ENCODE measurements at places on chromosomes 7 and 10. TPM values are rescaled to one million over a fixed set of nuclear protein-coding genes. Genes with fewer than 3 reads are reported as not detected.

DNA sequence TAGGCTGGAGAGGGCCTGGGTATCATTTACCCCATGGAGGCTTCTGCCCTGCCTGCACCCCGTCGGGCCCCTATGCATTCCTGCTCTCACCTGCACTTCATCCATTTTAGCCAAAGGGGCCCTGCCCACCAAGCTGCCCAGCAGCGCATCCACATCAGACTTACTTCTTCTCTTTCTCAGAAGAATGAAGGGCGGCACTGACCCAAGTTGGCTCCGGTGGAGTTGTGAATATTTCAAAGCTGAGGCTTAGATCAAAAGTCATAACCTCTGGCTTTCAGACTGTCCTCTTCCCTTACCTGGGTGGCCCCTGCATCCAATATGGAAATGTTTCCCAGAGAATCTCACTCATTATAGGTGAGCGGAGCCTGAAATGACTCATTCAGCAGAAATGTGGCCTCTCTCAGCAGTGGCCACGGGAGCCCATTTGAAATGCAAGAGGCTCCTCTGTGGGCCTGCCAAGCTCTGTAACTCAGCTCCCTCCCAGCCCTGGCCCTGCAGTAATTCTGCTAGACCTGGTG lies 117.6 kb upstream of the TCF7L2 start:
- no peak overlapping the region for H3K4me3 ChIP-seq
- no peaks in the 10 kb centered on the region for H3K27me3 ChIP-seq
- no peak overlapping the region for H3K27ac ChIP-seq
- H3K36me3 ChIP-seq: peaks cover 10% of the 10 kb centered on the region
- no peak for DNase-seq

- peak overlapping the region; percentile 88 for H3K27ac ChIP-seq
- peak; percentile 81 for DNase-seq
- peaks cover 68% of the 10 kb centered on the region for H3K4me1 ChIP-seq
- H3K36me3 ChIP-seq: peaks cover 19% of the 10 kb centered on the region
Observed at GRCh38 chr10:131928248-131929095, 27.7 kb downstream of the PPP2R2D start.

- no peak overlapping the region for H3K4me3 ChIP-seq
- H3K36me3 ChIP-seq: no peaks in the 10 kb centered on the region
- no peak overlapping the region for H3K27ac ChIP-seq
- H3K4me1 ChIP-seq: no peaks in the 10 kb centered on the region
Observed at GRCh38 chr7:38147005-38147404, 31.0 kb upstream of the STARD3NL start.

GRCh38 chr7:120738816-120739215 lies 119.1 kb downstream of the TSPAN12 start:
- no peaks in the 10 kb centered on the region for H3K4me1 ChIP-seq
- no peak for DNase-seq
- no peak overlapping the region for H3K27ac ChIP-seq
- no peak overlapping the region for H3K4me3 ChIP-seq

GRCh38 chr7:45446195-45446944 lies 127.8 kb upstream of the ADCY1 start:
- H3K27ac ChIP-seq: no peak overlapping the region
- no peaks in the 10 kb centered on the region for H3K4me1 ChIP-seq
- no peak overlapping the region for H3K4me3 ChIP-seq
- DNase-seq: no peak
- no peaks in the 10 kb centered on the region for H3K36me3 ChIP-seq

GRCh38 chr10:126101736-126102135 lies 205.4 kb downstream of the FANK1 start:
- H3K36me3 ChIP-seq: no peaks in the 10 kb centered on the region
- H3K4me1 ChIP-seq: no peaks in the 10 kb centered on the region
- no peaks in the 10 kb centered on the region for H3K27me3 ChIP-seq
- no peak overlapping the region for H3K27ac ChIP-seq
- DNase-seq: no peak

- no peak overlapping the region for H3K27ac ChIP-seq
- no peaks in the 10 kb centered on the region for H3K4me1 ChIP-seq
- peaks cover 7% of the 10 kb centered on the region for H3K27me3 ChIP-seq
- H3K4me3 ChIP-seq: no peak overlapping the region
Observed at GRCh38 chr10:23523251-23523650, 84.4 kb downstream of the OTUD1 start.

Gene VWA2
- total RNA-seq: not detected

Gene PRLHR
- not detected for total RNA-seq

Gene COMMD3
- total RNA-seq: 84.6 TPM

Gene TEX36
- total RNA-seq: not detected

Gene PLXDC2
- not detected for total RNA-seq

Measured in activated CD4-positive, alpha-beta memory T cell treated with anti-CD3 and anti-CD28 coated beads for 36 hours (primary cell).